ENCODE measurements at places on chromosomes 7 and 10.

GRCh38 chr10:21195252-21195651 is 298.1 kb upstream of the NEBL start:
- DNase-seq = no peak

DNA sequence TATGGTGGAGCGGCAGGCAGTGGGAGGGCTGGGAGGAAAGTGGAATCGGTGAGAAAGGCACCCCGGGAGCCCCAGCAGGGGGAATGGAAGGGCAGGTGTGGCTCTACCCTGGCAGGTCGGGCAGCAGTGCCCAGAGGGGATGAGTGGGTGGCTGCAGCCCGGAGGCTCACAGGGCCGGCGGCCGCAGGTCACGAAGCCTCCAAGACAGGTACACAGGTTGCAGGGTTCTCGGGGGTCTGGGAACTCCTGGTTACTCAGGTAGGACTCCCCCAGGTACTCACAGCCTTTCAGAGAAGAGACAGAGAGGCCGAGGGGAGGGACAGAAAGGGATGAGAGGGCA is 21.8 kb downstream of the KCP start:
- no peak for DNase-seq

DNA sequence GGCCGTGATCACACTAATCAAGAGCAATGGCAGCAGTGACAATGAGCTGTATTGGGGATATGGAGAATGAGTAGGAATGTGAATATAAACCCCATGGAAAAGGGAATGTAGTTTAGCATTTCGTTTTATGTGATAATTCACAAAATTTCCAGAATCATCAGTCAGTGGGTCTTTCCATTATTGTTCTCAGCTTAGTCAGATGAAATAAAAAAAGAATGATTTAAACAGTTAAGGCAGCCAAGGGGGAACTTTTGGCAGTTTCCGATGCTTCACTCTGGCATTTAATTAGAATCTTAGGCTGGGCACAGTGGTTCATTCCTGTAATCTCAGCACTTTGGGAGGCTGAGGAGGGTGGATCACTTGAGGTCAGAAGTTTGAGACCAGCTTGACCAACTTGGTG is 86.6 kb downstream of the PRTFDC1 start:
- no peak for DNase-seq

- no peak for DNase-seq
Measured at GRCh38 chr7:1806354-1806753, 136.3 kb downstream of the ELFN1 start.

DNA sequence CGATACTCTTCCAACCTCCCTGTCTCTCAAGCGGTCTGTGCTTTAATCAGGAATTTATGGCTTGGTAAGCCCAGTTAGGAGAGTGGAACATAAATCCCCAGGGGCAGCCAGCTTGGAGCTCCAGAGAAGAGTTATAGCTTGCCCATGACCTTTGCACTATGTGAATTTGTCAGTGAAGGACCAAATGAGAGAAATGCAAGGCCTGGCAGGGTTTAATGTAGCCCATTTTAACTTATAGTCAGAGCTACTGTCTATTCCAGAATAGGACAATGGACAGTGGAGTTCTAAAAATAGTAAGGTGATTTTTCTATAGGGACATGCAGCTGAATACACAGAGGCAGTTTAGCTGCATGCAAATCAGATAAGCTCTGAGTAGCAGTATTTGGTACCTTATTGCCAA is 142.6 kb upstream of the CAV2 start:
- peak; percentile 80 for DNase-seq

- no peak for DNase-seq
Measured at GRCh38 chr7:69166979-69167516, 431.2 kb upstream of the AUTS2 start.

- no peak for DNase-seq
Measured at GRCh38 chr10:127102176-127102575, 94.2 kb downstream of the INSYN2A start.

- no peak for DNase-seq
Measured at GRCh38 chr10:76497666-76498065, 1066.2 kb downstream of the LRMDA start.

GRCh38 chr7:16416289-16417282 is 4.8 kb downstream of the CRPPA start:
- no peak for DNase-seq

GRCh38 chr7:29300026-29300480 is 105.5 kb downstream of the CHN2 start:
- no peak for DNase-seq

DNA sequence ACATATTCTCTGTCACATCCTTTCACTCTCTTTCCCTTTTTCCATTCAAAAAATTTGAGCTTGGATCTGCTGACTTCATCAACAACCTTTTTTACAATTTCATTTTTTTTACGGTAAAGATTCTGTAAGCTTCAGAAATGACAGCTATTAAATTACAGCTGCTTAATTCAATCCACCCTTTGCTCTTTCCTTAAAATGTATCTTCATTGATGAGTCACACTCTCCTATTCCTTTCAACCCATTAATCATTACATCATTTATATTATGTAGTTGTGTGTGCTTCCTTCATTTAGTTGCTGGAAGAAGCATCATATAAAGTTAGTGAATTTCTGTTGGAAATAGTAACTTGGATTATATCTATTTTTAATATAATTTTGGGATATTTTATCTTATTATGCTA is 67.1 kb upstream of the MAGI2 start:
- no peak for DNase-seq

All from left kidney (tissue), 8 donors.